Activated CD4-positive, alpha-beta T cell treated with anti-CD3 and anti-CD28 coated beads, Interleukin-2, amount 50 U/mL, for 16 hours (primary cell): ENCODE measurements at places on chromosomes 6 and 20.

- no peak for DNase-seq
These were observed 219.8 kb upstream of the STXBP5 start for GRCh38 chr6:146984251-146984924.

DNA sequence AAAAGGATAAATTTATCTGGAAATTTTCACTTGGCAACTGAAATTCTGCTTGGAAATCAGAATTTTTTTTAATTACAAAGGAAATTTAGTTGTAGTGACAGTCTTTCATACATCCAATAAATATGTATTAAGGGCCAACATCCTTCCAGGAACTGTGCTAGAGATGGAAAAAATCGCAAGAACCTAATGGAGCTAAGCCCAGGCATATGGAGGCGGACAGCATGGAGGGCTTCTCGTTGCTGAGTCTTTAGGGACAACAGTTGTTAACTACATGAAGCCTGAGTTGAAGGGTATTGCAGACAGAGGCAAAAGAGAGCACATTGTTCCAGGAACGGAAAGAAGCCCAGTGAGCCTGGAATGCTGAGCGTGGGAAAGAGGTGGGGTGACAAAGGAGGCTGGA is 208.9 kb downstream of the IBTK start:
- DNase-seq = no peak

- no peak for DNase-seq
These were observed 994.4 kb downstream of the EYS start for GRCh38 chr6:64712606-64713005.

DNA sequence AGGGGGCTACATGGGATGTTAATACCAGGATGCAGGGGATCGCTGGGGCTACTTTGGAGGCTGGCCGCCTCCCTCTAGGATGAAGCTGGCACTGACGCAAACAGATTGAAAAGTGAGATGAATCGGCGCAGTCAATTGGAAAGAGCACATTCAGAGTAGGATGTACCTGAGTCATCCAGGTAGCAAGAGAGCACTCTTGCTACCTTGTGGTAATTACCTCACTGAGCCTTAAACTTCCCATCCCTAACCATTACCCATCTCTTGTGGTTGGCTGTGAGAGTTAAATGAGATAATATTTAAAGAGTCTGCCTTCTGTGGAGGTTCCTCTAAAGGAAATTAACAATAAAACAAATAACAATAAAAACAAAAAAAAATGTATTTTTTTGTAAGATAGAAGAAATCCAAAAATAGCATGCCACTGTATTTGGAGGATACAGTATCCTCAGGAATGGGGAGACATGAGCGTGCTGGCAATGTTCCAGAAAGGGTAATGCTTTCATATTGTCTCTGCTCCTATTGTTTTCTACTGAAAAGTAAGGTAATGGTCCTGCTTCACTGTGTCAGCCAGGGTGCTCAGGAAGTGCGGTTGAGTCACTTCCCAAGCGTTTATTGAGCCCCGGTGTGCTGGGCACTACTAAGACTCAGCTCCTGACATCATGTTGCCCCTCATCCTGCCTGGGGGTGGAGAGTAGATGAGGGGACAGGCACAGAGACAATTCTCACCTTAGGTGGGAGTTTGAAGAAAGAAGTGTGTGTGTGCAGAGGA is 301.1 kb downstream of the EYA4 start:
- peak; percentile 22 for DNase-seq

DNA sequence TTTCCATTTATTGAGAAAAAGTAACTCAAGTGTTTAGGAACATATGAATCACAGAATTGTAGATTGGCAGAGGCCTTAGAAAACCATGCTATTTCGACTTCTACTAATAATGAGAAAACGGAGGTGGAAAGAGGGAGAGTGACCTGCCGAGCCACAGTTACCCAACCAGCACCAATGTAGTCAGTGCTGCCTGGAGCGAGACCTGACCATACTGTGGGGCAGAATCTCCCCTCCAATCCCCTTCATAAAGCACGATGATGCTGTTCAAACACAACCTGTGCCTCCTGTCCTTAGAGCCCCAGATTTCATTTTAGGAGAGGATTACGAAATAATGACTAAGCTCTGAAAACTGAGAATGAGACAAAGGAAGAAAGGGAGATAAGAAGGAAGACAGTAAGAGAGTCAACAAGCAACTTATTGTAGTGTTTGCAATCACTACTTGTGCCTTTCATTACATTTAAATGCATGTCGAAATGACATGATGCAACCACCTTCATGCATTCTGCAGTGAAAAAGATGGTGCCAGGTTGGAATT is 70.6 kb downstream of the ATXN1 start:
- DNase-seq = peak; percentile 91

- DNase-seq = no peak
These were observed 622.3 kb upstream of the ARID1B start for GRCh38 chr6:156154896-156155295.

DNA sequence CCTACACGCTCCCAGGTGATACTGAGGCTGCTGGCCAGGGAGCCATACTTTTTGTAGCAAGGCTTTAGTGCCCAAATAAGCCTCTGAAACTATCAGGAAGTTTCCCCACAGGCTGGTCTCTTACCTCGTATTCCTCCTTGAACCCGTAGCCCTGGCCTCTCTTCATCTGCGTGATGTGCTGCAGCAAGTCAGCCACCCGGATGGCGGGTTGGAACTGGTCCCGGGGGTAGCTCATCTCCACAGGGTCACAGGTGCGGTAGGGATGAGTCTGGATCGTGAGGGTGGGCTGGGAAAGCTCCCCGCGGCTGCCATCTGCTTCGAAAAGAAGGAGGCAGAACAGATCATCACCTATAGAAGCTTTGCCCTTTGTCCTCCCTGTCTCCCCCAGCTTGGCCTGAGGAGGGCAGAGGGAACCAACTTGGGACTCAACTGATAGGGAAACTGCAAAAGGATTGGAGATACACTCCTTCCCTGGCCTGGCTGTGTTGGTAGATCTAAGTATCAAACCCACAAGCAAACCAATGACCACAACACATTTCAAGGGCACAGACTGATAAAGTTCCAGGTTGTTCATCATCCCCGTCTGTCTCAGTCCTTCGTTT is 543.2 kb upstream of the CHD6 start:
- DNase-seq = no peak

DNA sequence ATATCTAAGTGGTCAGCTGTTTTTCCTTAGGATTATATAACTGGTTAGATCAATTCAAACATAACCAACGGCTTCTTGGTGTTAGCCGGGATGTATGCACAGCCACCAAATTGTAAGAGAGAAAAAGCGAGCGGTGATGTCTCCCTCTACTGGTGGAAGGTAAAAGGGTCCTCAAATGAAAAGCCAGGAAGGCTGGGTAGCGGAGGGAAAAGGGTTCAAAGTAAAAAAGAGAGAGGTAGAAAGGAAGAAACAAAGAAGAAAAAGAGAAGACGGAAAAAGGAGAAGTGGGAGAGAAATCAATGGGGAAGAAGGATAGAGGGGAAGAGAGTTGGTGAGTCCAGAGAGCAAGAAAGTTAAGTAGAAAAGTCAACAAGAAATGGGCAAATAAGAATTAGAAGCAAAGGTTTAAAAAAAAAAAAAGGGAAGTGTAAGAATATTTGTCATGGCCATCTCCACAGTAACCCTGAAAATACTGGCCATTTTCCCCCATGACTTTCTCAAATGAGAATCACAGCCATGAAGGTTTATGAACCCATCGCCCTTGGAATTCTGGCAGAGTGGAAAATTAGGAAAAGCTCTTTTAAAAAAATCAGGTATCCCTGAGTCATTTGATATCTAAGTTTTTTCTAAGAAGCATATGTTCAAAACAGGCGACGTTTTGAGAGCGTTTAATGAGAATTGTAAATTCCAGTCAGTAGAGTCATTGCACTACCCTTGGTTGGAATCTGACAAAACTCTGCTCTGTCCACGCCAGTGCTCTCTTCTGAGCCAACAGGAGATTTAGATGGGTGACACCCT is 155.6 kb upstream of the SNX9 start:
- DNase-seq = peak; percentile 66

GRCh38 chr6:125533710-125534397 is 215.6 kb upstream of the HEY2 start:
- no peak for DNase-seq

- no peak for DNase-seq
These were observed 421.6 kb upstream of the EYS start for GRCh38 chr6:66128656-66129055.

DNA sequence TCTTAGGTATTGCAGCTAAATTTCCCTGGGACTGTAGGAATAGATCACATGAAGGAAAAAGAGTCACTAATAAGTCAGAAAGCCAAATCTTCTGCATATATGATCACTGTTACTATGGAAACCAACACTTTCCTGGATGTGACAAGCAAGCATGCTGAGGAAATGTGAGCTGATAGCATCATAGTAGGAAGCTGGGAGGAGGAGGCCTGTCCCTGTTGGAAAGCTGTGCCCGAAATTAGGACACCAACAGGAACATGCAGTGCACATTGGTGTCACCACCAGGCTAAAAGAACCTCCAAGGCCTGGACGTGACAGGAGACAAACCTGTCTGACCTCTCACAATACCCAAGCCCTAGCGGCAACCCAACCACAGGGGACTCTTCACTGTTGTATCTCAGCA is 181.9 kb upstream of the PCSK2 start:
- DNase-seq = no peak

GRCh38 chr6:149168968-149169367 is 148.5 kb upstream of the TAB2 start:
- DNase-seq = no peak

GRCh38 chr6:69732640-69733039 is 64.2 kb downstream of the LMBRD1 start:
- no peak for DNase-seq

GRCh38 chr6:135568379-135568778 is 70.8 kb upstream of the AHI1 start:
- DNase-seq = peak; percentile 63

DNA sequence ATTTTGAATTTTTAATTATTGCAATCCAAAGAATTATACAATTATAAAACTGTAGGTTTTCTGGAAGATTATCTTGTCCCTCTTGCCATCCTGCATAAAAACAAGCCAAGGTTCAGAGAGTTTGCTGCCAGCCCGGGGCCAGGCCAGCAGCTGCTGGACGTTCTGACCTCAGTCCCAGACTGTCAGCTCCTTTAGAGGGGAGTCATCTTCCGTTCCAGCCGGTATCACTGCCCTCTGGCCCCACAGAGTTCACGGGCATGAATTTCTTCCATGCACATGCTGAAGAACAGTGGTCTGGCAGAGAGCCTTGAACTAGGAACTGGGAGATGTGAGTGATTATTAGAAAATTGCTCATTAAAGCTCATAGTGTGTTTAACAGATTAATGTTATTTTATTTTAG is 130.4 kb upstream of the QKI start:
- no peak for DNase-seq

- no peak for DNase-seq
These were observed 48.0 kb upstream of the PNRC1 start for GRCh38 chr6:89032599-89032998.

DNA sequence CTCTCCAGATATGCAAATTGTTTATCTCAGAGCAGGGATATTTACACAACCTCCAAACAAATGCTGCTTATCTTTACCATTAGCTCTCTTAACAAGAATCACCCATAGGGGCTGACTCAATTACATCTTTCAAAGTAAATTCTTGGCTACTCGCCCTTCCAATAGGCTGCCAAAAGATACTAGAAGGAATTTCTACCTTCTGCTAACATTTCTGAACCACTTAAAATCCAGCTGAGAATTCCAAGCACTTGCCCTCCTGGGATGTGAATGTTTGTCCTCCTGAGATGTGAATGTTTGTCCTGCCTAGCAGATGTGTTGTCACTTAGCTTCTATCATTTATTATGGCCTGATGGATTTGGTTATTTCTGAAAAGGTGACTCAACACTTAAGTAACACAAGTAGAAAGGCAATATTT is 388.0 kb downstream of the GJA1 start:
- DNase-seq = no peak

DNA sequence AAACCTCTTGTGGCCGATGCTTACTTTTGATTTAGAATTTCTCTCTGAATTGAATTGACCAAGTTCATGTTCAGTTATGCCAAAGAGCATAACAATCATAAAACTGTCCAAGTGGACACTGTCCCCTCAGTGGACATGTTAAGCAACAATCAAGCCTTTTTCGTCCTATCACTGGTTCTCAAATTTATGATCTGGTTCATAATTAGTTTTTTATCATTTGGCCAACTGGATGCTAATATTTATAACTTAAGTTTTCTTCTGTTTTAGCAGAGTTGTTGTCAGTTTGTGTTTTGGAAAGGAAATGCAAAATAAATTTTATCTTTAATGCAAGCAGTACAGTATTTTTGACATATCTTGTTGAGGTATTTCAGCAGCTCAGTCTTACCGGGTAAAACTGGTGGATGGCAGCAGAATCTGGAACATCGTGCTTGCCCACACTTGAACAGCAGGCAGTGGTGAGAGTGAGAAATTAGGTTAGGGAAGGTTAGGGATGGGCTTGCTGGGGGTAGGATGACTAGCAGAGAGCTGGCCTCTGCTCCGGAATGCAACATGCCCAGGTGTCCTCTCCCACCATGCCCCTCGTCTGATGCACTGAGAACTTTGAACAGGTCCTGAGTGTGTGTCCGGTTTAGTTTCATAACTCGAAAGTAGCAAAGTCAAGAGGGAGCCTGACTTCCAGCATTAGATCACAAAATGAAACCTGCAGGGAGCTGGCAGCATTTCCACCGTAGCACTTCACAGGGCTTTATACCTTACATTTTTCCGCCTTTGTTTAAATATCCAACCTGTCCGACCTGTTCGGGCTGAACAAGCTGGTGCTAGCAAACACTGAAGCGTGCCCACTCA is 93.1 kb downstream of the RREB1 start:
- no peak for DNase-seq

DNA sequence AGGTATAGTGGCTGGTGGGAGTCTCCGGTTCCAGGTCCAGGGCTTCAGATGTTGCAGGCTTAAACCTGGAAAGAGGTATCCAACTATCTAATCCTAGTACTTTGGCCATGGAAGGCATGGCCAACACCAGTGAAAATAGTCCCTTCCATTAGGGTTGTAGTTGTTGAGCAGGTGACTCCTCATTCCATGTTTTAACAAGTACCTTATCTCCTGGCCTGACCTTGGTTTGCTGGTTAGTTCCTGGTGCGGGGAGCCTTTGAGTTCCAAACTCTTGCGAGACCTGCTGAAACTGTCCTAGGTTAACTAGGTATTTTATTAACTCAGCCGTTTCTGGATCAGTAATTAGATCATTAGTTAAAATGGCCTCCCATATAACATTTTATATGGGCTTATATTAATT is 165.1 kb upstream of the PROKR2 start:
- no peak for DNase-seq

- no peak for DNase-seq
These were observed 14.9 kb downstream of the GHRH start for GRCh38 chr20:37246736-37247135.

- DNase-seq = no peak
These were observed 97.0 kb upstream of the MAN1A1 start for GRCh38 chr6:119446609-119447008.

DNA sequence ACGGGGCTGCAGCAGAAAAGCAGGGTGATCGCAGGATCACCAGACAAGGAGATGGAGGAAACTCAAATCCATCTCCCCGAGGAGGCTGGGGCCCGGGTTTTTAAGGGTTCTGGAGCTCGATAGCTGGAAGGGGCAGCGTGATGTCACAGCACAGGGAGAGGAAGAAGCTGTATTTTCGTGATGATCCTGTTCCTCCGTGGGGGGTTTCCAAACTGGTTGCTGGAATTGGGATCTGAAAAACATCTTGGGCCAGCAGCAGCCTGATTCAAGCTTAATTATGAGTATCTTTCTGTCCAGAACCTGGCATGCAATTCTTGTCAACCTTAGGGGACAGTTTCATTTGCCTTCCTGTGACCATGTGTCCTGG is 4.1 kb downstream of the CST7 start:
- DNase-seq = no peak
